ENCODE measurements at places on chromosomes 11 and 22.

GRCh38 chr22:19244600-19245352 lies 46.7 kb downstream of the CLTCL1 start:
- no peak for DNase-seq

- no peak for DNase-seq
Observed at GRCh38 chr11:5700421-5701054, 10.9 kb downstream of the TRIM22 start.

DNA sequence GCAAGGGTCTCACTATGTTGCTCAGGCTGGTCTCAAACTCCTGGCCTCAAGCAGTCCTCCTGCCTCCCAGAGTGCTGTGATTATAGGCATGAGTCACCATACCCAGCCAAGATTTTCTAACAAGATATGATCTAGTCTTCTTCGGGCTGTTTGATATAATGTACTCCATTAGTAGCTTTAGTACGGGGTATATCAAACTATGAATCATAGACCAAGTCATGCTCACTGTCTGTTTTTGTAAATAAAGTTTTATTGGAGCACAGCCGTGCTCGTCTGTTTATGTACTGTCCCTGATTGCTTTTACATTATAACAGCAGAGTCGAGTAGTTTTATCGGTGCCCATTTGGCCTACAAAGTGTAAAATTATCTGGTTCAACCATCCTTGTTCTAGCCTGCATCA lies 43.9 kb upstream of the GRIK4 start:
- no peak for DNase-seq

DNA sequence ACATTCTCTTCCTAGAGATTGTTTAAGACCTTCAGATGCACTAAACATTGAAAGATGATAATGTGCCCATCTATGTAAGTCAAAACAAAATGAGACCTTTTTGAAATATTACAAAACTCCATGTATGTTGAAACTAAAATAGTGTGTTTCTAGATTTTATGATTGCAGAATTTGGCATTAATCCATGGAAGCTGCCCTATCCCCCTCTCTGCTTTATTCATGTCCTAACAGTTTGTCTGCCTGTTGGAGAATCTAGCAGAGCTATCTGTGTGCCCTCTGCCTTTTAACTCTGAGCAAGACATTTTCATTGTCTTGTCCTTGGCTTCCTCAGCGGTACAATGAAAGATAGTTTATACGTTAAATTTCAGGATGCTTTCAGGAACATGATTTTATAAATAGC lies 105.5 kb downstream of the FAT3 start:
- DNase-seq, result no peak

GRCh38 chr11:129595038-129595962 lies 219.7 kb downstream of the BARX2 start:
- DNase-seq, result no peak

- peak; percentile 47 for DNase-seq
Observed at GRCh38 chr22:36775586-36775963, 344 bp downstream of the IFT27 start.

DNA sequence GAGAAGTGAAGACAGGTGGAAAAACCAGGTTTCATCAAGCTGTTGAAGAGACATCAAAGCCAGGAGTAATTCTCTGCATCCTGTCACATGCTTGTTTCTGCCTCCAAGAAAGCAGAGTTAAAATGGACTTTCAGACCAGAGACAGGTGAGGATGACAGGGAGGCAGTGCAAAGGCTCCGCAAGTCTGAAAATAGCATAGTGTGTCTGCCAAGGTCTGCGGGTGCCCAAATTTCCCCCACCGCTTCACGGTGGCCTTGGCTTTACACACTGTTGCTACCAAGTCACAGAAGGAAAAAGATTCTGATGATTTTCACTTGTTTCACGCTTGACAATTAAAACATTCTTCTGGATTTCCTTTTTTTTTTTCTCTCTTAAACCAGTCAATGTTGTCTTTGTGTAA lies 44.2 kb downstream of the SNX19 start:
- no peak for DNase-seq

DNA sequence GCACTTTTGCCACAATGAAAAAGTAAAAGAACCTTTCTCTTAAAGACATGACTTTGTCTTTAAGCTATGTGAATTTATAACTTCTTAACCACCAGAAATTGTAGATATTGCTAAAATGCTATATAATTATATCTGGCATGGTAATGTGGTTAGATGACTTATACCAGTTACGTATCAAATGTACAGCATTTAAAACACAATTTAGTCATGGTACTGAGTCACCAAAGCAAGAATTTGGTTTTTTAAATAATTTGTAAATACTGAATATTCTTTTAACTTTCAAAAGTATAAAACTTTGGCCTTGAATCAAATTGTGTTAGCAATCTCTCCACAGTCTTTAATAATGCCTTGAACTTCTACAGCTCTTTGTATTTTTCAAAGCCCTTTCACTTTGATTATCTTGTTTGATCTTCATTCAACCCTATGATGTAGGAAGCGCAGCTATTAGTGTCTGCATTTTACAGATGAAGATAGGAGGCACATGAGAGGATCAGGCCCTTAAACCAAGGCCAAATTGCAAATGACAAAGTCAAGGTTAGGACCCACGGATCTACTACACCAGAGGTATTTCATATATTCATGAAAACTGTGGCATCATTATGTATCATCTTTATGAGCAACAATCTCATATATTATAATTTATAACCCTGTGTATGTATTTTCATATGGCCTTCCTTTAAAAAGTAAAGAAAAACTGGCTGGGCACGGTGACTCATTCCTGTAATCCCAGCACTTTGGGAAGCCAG lies 4.4 kb upstream of the SYTL2 start:
- no peak for DNase-seq

GRCh38 chr11:68189082-68189481 lies 24.0 kb downstream of the KMT5B start:
- no peak for DNase-seq

DNA sequence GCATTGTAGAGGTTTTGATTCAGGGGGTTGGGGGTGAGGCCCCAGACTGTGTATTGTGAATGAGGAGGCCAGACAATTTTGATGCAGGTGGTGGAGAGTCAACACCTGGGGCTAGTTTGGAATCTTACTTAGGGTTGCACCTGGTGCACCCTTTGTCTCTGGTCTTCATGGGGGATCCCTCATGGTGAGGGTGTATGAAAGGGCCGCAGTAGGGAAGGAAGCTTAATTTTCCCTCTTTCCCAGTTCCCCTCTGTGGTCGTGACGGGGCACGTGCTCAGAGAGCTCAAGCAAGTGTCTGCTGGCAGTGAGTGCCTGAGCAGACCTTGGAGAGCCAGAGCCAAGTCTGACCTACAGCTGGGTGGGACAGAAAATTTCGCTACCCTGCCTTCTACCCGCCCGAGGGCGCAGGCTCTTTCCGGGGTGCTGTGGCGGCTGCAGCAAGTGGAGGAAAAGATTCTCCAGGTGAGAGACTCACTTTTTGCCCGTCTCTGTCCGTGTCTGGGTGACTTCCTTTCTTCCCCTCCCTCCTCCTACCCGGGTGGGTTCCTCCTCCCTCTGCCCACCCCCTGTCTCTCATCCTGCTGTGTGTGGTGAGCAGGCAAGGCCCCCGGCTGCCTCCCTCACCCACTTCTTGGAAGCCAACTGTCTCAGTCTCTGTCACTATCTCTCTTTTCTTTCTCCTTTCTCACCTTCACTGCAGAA lies 131.7 kb downstream of the MICAL2 start:
- DNase-seq, result peak; percentile 89

Measured in NCI-H2081 (cell line).